ENCODE measurements at places on chromosomes 11 and 22.

DNA sequence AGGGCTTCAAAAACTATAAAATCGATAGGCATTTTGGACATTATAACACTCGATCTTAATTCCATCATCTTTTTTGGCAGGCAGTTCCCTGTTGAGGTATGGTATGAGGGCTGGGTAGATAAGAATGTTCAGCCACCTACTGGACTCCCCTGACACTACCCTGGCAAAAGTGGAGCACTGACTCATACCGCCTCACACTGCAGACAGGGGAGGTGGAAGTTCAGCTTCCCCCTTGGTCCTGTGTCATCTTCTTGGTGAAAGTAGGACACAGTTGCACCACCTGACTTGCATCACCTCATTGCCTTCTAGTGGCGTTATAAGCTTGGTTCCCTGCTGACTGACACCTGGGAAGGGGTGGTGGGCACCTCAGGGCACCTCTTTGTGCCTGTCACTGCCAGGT, 30.4 kb downstream of the PAAF1 start:
- DNase-seq = no peak

DNA sequence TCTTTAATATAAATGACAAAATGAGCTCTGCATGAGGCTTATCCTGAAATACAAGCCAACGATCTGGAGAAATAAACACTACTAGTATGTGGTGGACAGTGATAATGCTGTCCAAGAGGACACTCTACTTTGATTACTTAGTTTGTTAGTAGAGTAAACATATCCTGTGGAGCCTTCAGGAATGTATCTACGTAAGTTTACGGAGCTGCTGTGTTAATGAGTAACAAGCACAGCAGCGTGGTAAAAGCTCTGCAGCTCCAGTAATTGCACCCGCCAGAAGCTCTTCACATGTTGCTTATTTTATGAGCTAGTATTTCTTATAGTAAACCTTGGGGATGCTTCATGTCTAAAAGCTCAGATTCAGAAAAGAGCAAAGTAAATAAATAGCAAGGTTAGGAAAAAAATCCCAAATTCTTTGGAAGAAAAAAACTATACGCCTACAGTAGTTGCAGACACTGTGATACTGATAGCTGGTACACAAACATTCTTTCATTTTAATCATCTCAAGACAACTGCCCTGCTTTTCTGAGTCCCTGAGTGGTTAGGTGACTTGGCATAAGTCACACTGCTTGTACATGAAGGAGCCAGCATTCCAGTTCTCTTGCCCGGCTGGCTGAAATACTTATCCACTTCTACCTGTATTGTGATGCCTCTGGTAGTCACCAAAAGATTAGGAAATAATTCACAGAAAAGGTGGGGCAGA, 32.7 kb upstream of the CCDC34 start:
- peak; percentile 45 for DNase-seq

- DNase-seq = no peak
Measured at GRCh38 chr11:46611526-46612304, 5.3 kb downstream of the HARBI1 start.

GRCh38 chr22:30088468-30088867, 8.2 kb downstream of the HORMAD2 start:
- DNase-seq = no peak

Measured in neural progenitor cell (in vitro differentiated cells).